ENCODE measurements at places on chromosomes 7 and 10. TPM values are rescaled to one million over a fixed set of nuclear protein-coding genes. Genes with fewer than 3 reads are reported as not detected.

GRCh38 chr7:116679500-116679899, 7.5 kb downstream of the MET start:
- H3K27me3 ChIP-seq: no peaks in the 10 kb centered on the region
- H3K36me3 ChIP-seq: peaks cover 33% of the 10 kb centered on the region
- H3K27ac ChIP-seq: peak overlapping the region; percentile 46

- H3K4me1 ChIP-seq: peaks cover 29% of the 10 kb centered on the region
- DNase-seq: no peak
- H3K36me3 ChIP-seq: peaks cover 14% of the 10 kb centered on the region
- no peaks in the 10 kb centered on the region for H3K27me3 ChIP-seq
- H3K4me3 ChIP-seq: peak overlapping the region; percentile 28
Measured at GRCh38 chr7:15554081-15554480, 7.7 kb downstream of the AGMO start.

DNA sequence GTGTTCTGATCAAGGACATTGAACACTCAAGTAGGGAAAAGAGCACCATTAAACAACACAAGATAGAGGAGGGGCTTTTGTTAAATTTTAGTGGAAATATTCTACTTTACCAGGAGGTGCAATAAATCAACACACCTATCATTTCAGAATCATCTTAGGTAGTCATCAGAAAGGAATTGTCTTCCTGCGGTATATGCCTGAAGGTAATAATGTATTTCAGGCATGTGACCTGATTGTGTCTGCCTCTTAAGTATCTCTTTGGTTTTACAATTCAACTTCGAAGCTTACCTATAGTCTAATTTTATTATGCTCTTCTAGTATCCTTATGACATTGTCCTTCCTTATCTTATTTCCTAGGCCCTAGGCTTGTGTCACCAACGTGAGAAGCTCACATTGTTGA, 58.6 kb upstream of the LAMB4 start:
- no peaks in the 10 kb centered on the region for H3K4me1 ChIP-seq
- no peak overlapping the region for H3K4me3 ChIP-seq
- DNase-seq: no peak

The STAM gene
- total RNA-seq: 17.0 TPM

The ZNF438 gene
- 4.0 TPM for total RNA-seq

The TUBGCP2 gene
- 41.0 TPM for total RNA-seq

The GDF10 gene
- total RNA-seq: not detected

Data from Calu3 (cell line).